Posterior vena cava (tissue), 2 donors: ENCODE measurements at places on chromosomes 4 and X. TPM values are rescaled to one million over a fixed set of nuclear protein-coding genes. Genes with fewer than 3 reads are reported as not detected.

The GPR82 gene
- total RNA-seq = 0.37 TPM

The NUDT11 gene
- total RNA-seq = 1.6 TPM

The TSPAN7 gene
- total RNA-seq = 40.1 TPM

The ARHGAP4 gene
- total RNA-seq = 36.3 TPM

The GAGE12H gene
- total RNA-seq = not detected

The ATP6AP1 gene
- total RNA-seq = 59.9 TPM

The TRPC5OS gene
- total RNA-seq = not detected

The XAGE3 gene
- total RNA-seq = not detected

The ALB gene
- total RNA-seq = 7.2 TPM

The BMPR1B gene
- 8.9 TPM for total RNA-seq
